ENCODE measurements at places on chromosomes 4 and X.

DNA sequence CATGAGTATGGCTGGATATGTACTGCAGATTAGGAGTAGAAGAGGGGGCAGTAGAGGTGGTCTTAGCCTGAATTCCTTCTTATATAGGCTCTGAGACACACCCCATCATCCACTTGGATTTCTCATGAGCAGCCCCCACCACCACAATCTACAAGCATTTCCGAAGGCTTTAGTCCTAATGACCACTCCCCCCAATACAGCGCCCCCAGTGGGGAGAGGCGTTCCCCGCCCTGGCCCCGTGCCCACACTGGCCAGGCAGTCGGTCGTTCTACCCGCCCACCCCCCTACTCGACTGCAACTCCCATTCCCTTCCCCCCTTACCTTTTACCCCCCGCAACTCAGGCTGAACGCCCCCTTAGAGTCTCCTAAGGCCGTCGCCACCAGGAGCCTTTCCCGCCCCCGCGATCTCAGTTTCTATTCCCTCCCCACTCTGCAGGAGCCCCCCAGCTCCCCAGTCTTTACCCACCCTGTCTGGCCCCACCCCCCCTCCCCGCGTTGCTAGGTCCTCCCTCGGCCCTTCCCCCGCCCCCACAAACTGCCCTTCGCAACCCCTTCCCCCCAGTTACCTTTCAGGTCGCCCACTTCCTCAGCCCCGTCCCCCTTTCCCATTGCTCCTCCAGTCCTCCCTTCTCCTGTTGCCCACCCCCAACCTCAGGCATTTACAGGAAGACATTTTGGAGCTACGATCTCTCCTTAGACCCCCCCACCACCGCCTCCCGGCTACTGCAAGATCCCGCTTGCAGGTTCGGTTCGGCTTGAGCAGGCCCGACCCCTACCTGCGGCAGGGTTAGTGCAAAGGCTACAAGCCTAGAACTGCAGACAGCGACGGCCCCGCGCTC is 468 bp downstream of the ZMYM3 start:
- DNase-seq: peak; percentile 58

GRCh38 chrX:129427267-129427666 is 96.0 kb downstream of the SMARCA1 start:
- no peak for DNase-seq

DNA sequence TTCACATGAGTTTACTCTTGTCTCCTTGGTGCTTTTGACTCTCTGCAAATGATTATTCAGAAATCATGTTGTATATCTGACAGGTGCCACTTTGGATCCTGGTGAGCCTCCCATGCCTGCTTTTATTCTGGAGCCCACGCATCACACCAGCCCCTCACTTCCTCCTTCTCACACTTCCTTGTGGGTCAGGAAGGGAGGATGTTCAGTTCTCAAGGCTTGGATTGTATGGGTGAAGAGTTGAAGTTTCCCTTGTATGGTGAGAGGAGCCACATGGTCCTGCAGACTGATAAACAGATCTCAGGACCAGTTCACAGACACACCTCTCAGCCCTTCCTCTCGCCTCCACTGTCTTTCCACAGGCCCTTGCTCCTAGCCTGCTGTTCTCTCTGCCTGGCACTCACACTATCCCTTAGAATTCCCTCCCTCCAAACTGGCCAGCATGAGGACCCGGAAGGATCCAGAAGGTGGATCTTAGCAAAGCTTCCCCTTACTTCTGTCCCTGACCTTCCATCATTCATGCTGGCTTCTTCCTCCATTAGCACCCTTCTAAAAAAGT is 92.1 kb downstream of the STK32B start:
- no peak for DNase-seq

GRCh38 chrX:107686026-107686425 is 57.7 kb downstream of the PRPS1 start:
- no peak for DNase-seq

- no peak for DNase-seq
Measured at GRCh38 chr4:6812766-6813165, 30.2 kb downstream of the KIAA0232 start.

Measured in endothelial cell of umbilical vein (primary cell).